ENCODE measurements at places on chromosomes 16 and 17.

DNA sequence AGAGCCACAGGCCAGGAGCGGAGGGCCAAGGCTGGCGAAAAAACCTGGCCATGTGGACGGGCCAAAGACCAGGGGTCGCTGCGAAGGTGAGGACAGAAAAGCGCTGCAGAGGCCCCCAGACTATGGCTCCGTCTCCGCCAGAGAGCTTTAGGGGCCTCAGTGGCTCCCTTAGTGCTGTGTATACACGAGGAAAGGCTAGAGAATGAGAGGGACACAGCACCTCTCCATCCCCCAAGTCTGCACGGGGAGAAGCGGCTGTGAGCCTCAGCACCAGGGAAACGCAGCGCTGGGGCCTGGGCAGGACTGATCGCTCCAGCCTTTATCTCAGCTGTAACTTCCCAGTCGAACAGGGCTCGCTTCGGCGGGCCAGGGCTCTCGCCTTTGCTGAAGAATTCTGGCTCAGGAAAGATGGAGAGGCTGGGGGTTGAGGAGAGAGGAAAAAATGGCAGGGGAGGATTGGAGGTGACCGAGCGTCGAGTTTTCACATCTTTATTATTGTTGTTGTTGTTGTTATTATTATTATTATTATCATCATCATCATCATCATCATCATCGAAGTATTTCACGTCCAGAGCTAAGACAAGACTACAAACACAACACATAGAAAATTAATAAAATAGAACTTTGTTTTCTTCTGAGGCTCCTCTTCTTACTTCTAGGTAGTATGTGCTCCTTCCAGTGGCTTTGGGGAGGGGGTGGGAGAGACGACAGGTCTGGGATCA lies 1.9 kb upstream of the HOXB5 start:
- DNase-seq, result no peak

DNA sequence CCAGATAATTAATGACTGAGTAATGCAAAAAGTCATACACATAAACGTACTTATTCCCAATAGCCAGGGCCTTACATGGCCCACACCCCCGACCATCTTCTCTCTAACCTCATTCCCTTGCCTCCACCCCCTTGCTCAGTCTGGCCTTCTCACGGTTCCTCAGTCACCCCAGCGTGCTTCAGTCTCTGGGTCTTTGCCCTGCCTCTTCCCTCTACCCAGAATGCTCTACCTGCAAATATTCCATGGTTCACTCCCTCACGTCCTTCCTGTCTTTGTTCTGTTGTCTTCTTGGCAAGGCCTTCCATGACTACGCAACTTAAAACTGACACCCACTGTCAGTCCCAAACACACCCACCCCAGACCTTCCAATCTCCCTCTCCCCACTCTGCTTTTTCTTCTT lies 468.3 kb downstream of the GRIN2A start:
- DNase-seq, result no peak

- no peak for DNase-seq
Observed at GRCh38 chr17:78805301-78805700, 23.2 kb upstream of the CYTH1 start.

DNA sequence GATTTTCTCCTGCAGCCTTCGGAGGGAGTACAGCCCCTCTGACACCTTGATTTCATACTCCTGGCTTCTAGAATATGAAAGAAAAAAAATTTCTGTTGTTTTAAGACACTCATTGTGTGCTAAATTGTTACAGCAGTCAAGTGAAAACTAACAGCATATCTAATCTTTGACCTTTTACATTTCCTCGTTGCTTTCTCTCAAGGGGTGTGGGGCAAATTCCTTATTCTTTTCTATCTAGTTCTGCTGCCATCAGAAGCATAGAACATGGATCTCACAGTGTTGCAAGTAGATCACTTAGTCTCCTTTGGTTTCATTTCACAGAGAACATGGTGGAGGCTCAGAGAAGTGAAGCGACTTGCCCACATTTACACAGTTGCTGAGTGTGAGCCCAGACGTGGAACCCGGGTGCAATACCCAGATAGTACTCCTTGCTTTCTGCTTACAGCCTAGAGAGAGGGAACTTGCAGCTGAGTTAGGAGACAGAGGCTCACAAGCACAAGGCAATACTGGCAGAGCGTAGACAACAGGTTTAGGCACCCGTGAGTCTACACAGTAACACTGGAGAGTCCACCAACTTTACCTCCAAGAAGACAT lies 28.7 kb upstream of the MMD start:
- no peak for DNase-seq

GRCh38 chr16:31460582-31461002 lies 1.3 kb downstream of the ARMC5 start:
- peak; percentile 37 for DNase-seq

DNA sequence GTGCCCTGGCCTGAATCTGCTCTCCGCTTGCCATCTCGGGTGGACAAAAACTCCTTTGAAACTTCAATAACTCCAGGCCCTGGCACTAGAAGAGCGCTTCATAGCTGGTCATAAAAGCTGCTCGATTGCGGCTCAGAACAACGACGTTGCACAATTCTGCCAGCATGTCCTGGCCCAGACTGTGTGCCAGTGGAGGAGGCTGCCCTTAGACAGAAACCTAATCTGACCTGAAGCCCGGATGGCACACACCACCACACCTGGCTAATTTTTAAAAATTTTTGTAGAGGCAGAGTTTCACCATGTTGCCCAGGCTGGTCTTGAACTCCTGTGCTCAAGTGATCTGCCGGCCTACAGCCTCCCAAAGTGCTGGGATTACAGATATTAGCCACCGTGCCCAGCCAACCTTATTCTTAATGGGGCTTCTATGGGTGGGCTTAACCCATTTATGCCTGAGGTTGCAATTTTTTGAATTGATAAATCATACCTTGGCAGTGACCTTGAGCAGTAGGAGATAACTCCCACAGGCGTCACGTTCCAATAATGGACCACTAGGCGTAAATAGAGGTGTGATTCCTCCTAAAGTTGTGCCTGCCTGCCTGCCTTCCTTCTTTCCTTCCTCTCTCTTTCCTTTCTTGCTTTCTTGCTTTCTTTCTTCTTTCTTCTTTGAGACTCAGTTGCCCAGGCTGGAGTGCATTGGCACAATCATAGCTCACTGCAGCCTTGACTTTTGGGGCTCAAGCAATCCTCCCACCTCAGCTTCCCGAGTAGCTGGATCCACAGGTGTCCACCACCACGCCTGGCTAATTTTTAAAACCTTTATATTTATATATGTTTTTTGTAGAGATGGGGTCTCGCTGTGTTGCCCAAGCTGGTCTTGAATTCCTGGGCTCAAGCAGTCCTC lies 1.1 kb upstream of the PPL start:
- no peak for DNase-seq

DNA sequence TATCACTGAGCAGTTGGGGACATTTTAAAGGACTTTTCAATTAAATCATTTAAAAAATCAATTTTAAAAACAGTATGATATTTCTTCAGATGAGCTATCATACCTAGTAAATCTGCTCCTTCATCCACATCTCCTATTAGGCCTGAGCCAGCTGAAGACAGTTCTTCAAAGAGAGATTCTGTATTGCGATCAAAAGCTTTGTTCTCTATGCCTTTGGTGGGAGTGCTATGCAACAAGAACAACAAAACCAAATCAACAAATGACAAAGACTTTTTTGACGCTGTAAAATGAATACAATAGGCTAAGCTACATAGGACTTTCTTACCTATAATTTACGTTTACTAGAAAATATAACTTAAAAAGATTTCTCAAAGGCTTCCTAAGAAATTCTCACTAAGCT lies 106.5 kb downstream of the SPAG9 start:
- DNase-seq, result no peak

GRCh38 chr16:2839650-2840450 lies 9.7 kb downstream of the ZG16B start:
- no peak for DNase-seq

GRCh38 chr17:75828741-75829140 lies 15.5 kb downstream of the UNC13D start:
- no peak for DNase-seq

- no peak for DNase-seq
Observed at GRCh38 chr17:62895320-62896301, 70.4 kb upstream of the TANC2 start.

- DNase-seq, result no peak
Observed at GRCh38 chr16:56013962-56014552, 138.9 kb upstream of the CES5A start.

DNA sequence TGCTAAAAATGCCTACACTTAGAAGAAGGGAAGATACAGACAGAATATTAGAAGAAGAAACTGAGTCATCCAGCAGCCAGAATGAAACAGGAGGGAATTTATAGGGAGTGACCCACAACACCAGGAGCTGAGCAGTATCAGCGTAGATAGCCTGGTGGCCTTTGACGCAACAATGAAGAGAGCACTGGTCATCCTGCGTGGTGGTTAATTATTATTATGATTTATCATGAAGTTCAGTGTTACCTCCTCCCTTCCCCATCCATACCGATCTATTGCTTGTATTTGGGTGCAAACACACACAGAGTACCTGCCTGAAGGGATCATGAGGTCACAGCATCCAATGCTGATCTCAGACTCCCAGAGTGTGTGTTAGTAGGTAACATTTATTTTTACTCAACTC lies 38.5 kb downstream of the ERCC4 start:
- no peak for DNase-seq

DNA sequence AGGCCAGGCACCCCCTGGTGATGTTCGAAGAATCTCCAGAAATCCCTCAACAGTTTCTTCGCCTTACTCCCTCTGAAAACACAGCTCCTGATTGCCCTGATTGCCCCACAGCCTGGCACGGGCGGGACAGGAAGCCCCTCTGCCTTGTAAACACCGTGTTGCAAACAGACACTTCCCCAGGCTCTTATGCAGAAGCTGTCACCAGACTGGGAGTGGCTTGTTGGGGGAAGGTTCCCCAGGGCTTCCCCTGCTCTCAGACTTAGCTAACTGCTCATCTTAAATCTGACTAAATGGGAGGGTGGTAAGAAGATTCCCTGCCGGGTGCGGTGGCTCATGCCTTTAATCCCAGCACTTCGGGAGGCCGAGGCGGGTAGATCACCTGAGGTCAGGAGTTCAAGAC lies 11.2 kb downstream of the PIK3R5 start:
- DNase-seq, result no peak

GRCh38 chr16:23855010-23855409 lies 19.2 kb downstream of the PRKCB start:
- DNase-seq, result no peak

DNA sequence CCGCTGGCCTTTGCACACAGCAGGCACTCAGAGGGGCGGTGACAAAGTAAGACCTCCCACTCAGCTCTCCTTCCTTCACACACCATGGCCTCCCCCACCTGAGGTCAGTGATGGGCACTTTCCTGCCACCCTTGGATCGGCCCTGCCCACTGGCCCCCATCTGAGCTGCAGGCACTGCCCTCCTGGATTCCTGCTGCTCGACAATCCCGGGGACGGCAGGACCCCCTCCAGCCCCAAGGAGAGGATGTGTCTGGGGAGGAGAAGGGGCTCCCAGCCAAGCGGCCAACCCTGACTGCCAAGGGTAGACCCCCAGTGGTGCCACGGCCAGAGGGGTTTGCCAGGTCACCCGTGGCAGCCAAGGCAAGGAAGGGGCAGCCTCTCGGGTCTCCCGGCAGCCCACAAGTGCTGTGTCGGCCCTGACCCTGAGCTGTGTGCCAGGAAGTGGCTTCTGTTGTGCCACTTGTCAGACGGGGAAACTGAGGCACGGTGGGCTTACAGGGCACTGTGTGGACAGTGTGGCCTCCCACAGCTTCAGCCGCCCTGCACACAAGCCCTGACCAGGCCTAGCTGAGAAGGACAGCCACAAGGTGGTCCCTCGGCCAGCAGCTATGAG lies 22.7 kb downstream of the PIEZO1 start:
- DNase-seq, result no peak

GRCh38 chr16:685967-686366 lies 1.8 kb upstream of the JMJD8 start:
- peak; percentile 27 for DNase-seq

GRCh38 chr17:901964-902363 lies 77.6 kb downstream of the NXN start:
- DNase-seq, result no peak

DNA sequence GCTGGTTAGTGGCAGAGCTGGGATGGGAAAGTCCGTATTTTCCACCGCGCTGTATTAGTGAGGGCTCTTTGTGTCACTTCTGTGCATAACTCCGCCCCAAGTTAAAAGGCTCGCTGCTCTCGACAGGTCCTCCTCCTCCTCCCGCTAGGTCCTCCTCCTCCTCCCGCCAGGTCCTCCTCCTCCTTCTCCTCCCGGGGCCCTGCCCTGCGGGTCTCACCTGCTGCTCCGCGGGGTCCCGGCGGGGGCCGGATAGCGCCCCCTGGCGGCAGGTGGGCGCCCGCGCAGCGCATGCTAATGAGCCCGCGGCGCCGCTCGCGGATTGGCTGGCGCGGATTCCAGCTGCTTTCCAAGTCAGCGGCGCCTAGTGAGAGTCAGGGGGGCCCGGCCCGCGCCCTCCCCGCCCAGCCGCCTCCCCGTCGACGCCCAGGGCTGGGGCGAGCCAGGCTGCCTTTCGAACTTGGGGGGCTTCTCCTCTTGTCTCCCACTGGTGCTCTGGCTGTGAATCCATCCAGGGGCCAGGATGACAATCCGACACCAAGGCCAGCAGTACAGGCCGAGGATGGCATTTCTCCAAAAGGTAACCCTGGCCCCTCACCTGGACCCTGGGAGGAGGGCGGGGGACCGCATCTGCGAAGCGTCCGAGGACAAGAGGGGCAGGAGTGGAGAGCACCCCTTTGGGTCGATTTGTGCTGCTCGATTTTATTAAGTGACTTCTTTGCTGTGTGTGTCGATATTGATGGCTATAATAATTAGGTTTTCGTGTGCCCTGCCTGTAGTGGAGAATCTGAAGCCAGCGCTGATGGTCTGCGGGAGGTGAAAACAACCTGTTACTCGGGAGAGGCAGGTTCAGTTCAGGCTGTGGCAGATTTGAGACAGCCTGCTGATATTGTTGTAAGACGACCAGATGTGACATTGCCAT lies at the start of gene RGS9:
Gene RGS9 (plus strand): TSS at position 350 of the 919 bp plus-strand sequence. CDS start 171 bp downstream, at position 521.
- DNase-seq, result peak; percentile 72

GRCh38 chr16:12120217-12120981 lies 143.9 kb downstream of the SNX29 start:
- DNase-seq, result no peak

GRCh38 chr17:71681427-71682173 lies 439.2 kb upstream of the SOX9 start:
- DNase-seq, result no peak

DNA sequence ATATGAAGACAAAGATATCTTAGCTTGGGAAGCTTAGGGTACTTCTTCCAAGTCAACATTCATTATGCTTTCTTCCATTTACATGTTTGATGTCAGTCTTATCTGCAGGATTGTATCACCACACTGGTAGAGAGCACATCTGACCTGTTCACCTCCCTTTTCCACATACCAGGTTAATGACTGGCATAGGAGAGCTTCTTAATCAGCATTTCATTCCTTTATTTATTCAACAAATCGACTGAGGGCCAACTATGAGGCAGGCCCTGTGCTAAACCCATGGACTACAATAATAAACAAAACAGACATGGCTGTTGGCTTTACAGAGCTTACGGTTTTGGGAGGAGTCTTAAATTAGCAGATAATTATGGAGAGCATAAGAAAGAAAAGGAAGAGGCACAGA lies 378.1 kb upstream of the CDH11 start:
- no peak for DNase-seq

- no peak for DNase-seq
Observed at GRCh38 chr16:22220714-22221113, 14.6 kb downstream of the EEF2K start.

- no peak for DNase-seq
Observed at GRCh38 chr17:34521955-34522354, 57.4 kb upstream of the TMEM132E start.
